ENCODE measurements at places on chromosomes 12 and 14. TPM values are rescaled to one million over a fixed set of nuclear protein-coding genes. Genes with fewer than 3 reads are reported as not detected.

DNA sequence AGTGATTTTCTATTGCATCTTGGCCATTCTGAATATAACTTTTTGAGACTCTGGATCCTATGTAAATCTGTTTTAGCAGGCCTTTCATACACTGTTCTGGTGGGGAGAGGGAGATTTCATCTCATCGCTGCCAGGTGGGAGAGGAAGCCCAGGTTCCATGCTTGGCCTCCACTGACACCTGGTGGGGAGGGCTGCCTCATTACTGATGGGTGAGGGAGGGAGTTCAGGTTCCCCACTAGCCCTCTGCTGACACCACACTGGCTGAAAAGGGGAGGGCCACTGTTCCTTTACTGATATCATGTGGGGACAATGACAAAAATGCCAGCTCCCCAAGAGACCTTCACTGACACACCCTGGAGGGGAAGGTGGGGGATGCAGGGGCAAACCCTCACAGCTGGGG, 2.4 kb upstream of the GALNT8 start:
- DNase-seq, result no peak

CLEC4E gene
- total RNA-seq, result 0.19 TPM

- DNase-seq, result no peak
Measured at GRCh38 chr14:71591231-71591630, 341.0 kb upstream of the RGS6 start.

TBX3 gene
- 1.4 TPM for total RNA-seq

DNA sequence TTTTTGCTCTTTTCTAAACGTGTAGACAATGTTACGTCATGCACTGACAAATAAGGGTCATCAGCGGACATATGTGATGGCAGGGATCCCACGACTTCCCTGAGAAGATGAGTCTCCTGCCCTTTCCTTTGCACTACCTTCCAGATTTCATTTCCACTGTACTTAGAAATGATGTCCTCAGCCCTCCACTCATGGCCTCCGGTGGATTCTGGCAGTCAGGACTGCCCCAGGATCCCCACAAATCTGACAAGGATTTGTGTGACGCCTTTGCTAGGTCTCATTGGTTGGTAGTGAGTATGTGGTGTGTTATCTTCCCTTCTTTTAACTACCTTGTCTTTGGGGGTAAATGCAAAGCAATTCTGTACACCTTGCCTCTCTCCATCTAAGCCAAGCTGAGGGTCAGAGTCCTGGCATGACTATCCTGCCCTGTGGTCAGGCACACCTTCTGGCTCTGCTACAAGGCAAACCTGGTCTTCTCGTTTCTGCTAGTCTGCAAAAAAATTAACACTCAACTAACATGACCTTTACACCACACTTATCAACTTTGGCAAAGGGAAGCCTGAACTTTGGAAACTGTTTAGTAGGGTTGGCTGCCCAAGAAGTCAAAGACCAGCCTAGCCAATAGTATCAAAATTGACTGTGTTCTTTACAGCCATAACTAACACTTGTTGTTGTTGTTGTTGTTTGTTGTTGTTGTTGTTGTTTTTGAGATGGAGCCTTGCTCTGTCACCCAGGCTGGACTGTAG, 17.3 kb upstream of the DHRS4 start:
- no peak for DNase-seq

DNA sequence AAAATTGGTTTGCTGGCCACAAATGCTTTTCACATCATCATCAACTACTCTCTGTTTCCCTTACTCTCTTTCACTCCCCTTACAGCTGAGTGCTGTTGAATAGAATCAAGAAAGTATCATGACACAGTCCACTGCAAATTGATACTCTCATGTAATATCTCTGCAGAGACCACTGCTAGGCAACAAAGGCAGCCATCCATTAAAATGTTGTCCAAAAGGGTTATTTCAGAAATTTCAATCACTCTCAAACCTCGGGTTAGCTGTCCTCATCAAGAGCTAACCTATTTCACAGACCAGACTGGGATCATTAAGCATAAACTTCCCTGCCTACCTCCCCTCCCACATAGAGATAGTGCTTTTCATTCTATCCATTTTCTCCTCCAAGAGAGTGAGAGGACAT, 186.7 kb downstream of the PLCZ1 start:
- no peak for DNase-seq

GRCh38 chr14:50599700-50600444, 39.9 kb downstream of the ATL1 start:
- peak; percentile 3 for DNase-seq

GRCh38 chr14:68468437-68469207, 324.2 kb downstream of the ZFP36L1 start:
- no peak for DNase-seq

SPIC gene
- total RNA-seq, result 7.0 TPM

DNA sequence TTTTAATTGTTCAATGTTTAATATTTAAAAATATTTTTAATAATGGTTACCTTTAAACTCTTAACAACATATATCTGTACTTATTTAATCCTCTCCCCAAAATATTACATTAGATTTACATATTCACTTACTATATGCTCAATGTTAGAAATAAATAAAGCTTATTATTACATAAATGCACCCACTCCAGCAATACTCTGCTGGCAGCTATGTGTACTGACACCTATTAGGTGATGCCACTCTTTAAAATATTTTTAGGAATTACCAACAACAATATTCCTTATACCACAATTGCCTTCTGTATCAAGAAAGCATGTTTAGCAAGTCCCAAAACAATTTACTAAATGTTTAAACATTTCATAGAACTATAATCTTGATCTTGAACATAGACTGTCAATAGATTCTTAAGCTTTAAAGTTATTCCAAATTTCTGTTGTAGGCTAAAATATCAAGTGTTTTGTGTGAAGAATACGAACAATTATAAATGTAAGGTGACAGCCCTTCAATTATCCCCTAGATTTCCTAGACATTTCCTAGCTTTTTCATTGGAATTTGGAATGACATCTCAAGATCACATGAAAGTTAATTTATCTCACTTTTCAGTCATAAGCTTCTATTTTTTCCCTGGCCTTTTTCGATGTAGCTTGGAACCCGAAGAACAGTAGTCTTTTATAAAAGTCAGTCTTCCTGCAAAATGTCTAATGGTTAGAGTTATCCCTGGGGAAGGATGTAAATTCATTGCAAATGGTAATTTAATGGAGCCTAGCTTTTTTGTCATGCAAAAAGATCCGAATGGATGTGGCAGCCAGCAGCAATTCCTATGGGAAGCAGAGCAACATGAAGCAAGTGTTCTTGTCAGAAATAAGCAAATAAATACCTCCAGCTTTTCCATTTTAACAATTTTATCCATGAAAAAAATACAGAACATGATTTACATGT, 907.5 kb upstream of the ATXN7L3B start:
- no peak for DNase-seq

DNA sequence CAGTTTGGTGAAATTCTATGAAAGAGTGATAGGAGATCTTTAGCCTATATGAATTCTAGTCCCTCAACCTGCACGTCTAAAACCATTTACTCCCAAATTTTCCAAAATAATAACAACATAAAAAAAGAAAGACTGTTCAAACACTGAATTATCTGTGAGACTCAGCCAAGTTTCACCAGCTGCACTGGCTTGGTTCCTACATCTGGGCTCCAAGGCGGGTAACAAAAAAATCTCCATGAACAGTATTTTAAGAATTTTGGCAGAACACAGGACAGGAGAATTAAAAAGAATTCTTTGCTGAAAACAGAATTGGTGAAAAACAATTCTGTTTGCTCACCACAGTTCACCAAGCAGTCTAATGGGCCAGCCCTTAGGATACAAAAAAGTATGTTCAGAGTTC, 536.8 kb upstream of the ATP2B1 start:
- no peak for DNase-seq

DNA sequence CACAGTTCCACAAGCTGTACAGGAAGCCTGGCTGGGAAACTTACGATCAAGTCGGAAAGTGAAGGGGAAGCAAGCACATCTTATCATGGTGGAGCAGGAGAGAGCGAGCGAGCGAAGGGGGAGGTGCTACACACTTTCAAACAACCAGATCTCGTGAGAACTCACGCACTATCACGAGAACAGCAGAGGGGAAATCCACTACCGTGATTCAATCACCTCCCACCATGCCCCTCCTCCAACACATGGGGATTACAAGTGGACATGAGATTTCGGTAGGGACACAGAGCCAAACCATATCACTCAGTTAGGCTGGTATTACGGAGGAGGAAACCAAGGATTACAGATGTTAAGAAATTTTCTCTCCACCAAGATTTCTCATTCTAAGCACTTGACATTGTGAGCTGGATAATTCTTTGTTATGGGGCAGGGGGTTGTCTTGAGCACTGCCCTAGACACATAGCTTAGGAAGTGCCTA, 262.0 kb upstream of the G2E3 start:
- no peak for DNase-seq

- no peak for DNase-seq
Measured at GRCh38 chr14:29636870-29637269, 290.8 kb downstream of the PRKD1 start.

MYF6 gene
- 0.09 TPM for total RNA-seq

DNA sequence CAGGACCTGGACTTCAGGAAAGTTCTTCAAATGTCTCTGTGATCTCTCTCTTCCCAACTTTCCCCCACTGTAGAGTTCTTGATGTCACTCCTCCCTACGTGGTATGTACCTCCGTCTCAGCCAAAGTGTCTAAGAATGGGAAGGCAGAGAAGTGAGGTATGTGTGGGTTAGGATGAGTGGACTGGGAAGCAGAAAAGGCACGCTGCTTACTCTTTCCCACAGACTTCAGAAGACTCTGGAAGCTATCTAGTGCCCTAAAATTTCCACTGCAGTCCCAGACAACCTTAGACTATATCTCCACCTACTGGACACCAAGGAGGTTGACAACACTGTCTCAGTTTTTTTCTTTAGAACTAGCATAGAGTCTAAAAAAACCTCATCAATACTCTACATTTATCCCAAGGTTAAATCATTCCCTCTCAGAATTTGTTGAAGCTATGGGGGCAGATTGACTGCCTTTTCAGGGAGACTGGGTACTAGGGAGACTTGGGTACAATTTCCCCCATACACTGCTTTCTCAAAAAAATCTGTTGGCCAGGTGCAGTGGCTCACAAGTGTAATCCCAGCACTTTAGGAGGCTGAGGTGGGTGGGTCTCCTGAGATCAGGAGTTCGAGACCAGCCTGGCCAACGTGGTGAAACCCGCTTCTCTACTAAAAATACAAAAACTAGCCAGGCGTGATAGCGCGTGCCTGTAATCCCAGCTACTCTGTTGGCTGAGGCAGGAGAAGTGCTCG, 20.6 kb upstream of the ITGA5 start:
- DNase-seq, result peak; percentile 67

DNA sequence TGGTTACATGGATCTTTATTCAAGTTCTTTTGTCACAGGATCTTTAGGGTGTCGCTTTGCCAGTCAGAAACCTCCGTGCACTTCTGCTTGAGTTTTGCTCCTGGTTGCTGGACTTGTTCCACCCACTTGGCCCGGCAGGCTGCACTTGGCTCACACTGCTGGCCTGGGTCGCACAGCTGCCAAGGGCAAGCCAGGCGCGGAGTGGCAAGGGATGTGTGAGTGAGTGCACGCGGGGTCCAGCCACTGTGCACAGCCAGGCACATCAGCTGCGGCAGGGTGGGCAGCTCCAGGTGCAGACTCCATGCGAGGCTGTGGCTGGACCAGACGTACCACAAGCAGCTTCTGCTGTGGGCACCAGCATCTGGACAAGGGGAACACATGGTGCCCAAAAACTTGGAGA, 76.6 kb downstream of the DERA start:
- DNase-seq, result no peak

FBXO21 gene
- total RNA-seq, result 16.0 TPM

KRT78 gene
- 0.42 TPM for total RNA-seq

DNA sequence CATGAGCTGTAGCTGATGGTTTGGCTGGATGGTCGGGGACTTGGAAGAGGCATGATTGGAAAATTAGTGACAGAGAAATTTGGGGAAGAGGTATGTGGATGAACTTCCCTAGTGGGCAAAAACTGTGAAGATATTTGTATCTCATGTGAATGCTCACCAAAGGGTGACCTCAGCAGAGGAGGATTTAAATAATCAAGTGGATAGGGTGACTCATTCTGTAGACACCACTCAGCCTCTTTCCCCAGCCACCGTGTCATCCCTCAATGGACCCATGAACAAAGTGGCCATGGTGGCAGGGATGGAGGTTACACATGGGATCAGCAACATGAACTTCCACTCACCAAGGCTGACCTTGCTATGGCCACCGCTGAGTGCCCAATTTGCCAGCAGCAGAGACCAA, 60.8 kb upstream of the KRAS start:
- DNase-seq, result no peak

DNA sequence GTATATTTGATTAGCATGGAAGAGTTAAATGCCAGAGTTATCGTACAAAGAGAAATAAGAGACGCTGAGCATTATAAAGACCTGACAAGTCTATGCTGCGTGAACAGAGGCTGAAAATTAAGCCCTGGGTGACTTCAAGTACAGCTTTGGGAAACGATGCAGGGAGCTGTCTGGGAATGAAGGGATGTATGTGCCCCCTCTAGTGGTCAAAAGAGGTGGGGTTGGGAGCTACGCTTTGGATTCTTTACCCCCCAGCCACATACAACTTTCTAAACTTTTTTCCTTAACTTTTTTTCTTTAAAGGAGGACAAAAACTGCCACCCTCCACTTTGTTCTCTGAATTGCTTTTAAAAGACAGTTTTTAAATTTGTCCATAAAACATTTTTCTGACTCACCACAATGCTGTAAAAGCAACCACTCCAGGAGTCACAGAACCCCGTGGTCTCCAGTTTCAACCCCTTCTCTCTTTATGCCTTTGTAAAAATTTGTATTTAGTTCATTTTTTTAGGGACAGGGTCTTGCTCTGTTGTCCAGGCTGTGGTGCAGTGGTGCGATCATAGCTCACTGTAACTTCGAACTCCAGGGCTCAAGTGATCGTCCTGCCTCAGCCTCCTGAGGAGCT, 59.4 kb downstream of the ZNF664 start:
- DNase-seq, result peak; percentile 43

All from thymus (tissue), 14 donors.